Activated T-cell treated with anti-CD3 and anti-CD28 coated beads, Interleukin-2, amount 50 U/mL, for 72 hours (primary cell): ENCODE measurements at places on chromosomes 1 and 21. TPM values are rescaled to one million over a fixed set of nuclear protein-coding genes. Genes with fewer than 3 reads are reported as not detected.

The AKR7A2 gene
- 41.7 TPM for total RNA-seq

DNA sequence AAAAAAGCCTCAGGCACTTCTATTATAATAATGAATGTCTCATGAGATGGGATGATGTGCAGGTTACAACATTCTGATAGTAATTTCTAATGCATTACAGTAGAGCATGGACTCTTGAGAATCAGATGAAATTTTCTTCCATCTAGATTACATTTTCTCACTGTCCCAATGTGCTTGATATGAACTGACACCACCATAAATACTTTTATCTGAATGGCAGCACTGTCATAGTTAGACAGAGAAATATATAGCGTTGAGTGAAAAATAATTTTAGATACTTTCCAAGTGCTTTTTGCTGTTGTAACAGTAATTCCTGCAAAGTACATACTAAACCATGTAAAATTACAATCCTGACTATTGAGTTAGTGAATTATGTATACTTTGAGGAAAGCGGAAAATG lies 630.1 kb downstream of the BRINP3 start:
- no peaks in the 10 kb centered on the region for H3K36me3 ChIP-seq
- no peaks in the 10 kb centered on the region for H3K4me1 ChIP-seq
- no peak for DNase-seq
- H3K4me3 ChIP-seq = no peak overlapping the region
- H3K27ac ChIP-seq = no peak overlapping the region

DNA sequence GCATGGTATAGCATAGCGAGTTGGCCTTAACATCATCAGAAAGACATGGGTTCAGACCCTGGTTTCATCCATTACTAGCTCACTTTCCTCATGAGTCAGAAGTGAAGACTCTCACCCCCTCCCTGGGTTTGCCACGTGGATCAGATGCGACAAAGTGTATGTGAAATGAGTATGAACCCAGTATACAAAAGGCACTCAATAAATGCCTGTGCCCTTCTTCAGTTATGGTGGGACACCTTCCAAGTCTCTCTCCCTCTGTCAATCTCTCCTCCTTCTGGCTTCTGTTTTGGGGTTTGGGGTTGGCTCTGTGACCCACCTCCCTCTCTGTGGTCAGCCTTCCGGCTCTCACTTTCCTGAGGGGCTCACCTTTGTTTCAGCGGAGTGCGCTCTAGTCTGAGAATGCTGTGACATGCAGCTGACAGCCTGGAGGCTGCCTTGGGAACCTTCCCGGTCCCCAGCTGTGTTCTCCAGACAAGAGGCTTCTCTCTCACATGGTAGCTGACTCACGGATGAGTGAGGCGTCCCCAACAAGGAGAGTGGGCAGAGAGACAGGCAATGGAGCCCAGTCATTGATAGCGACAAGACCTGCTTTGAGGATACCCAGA lies 155.0 kb upstream of the EDN2 start:
- H3K27me3 ChIP-seq = no peaks in the 10 kb centered on the region
- no peak overlapping the region for H3K4me3 ChIP-seq
- DNase-seq = peak; percentile 74
- no peaks in the 10 kb centered on the region for H3K36me3 ChIP-seq

The PRDM16 gene
- total RNA-seq = 1.7 TPM

DNA sequence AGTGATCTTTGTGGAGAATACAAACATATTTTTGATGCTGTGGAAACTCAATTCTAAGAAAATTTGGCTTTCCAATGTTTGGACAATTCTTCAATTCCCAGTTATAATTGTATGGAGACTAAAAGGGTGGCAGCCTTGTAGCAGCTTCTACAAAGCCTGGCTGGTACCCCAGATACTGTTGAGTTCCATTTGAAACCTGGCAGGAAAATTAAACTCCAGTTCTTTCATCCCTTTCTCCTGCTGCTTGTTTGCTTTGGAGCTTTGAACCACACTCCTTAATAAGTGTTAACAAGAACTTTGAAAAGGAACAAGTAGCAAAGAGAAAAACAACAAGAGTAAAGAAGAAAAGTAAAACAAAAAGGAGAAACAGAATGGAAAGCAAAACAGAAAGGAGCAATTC lies 172.6 kb upstream of the ADAMTS5 start:
- H3K4me1 ChIP-seq = no peaks in the 10 kb centered on the region
- no peaks in the 10 kb centered on the region for H3K27me3 ChIP-seq
- no peaks in the 10 kb centered on the region for H3K36me3 ChIP-seq
- H3K27ac ChIP-seq = no peak overlapping the region
- no peak overlapping the region for H3K4me3 ChIP-seq

The RHBG gene
- not detected for total RNA-seq

The TNFRSF8 gene
- total RNA-seq = 63.5 TPM

The FCGR1A gene
- total RNA-seq = not detected
